HuH-7 (cell line): ENCODE measurements at places on chromosomes 7 and 10.

DNA sequence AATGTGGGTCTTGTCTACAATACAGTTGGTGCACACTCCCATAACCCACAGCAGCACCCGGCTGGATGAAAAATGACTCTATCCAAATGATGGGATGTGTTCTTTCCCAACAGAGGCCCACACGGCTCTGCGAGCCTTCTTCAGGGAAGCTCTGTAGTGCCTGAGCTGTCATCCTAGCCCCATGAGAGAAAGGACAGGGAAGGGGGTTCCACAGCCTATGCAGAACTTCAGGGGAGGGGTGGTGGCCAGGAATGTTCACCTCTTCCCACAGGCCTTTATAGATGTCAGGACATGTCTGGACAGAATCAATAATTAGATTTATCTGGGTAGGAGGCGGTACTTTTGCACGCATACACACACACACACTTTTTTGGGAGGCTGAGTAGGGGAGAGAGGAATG is 109.0 kb downstream of the JCAD start:
- no peak for DNase-seq

DNA sequence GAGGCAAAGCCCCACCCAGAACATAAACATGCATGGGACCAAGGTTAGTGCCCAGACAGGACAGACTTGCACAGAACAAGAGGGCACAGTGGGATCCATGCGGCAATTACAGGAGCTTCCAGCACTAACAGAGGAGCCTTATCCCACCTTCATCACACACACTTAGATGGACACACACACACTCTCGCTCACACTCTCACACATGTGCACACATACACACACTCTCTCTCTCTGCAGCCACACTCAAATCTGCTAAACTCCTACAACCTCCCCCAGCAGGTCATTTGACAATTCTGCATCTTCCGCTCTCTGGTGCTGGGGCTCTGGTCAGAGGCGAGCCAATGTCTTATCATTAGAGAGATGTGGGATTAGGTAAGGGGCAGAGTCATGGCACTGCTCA is 120.5 kb downstream of the UBE2H start:
- no peak for DNase-seq

GRCh38 chr10:129170812-129171211 is 296.2 kb upstream of the MGMT start:
- DNase-seq = no peak

GRCh38 chr7:36925207-36925606 is 200.9 kb upstream of the AOAH start:
- no peak for DNase-seq

GRCh38 chr7:50303335-50304128 is 984 bp upstream of the IKZF1 start:
- DNase-seq = no peak

GRCh38 chr7:36272567-36273269 is 116.9 kb upstream of the ANLN start:
- peak; percentile 48 for DNase-seq

- no peak for DNase-seq
Measured at GRCh38 chr10:61626209-61626608, 36.5 kb upstream of the CABCOCO1 start.

DNA sequence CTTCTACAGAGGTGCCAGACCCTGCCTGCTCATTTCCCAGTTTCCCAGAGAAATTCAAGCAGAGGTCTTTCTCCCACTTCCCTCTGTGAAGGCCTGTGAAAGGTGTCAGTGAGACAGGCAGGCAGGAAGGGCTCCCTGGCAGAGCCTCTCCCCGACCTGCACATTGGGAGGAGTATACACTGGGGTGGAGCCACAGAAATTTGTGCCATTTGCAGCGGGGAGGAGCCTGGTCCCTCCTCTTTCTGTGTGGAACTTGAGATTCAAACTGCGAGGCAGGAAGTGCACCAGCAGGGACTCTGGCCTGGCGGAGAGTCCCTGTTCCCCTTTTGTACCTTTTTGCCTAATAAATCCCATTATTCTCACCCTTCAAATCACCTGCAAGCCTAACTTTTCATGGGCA is 54.6 kb upstream of the OPN4 start:
- DNase-seq = no peak

GRCh38 chr7:22445853-22446252 is 54.1 kb downstream of the STEAP1B start:
- DNase-seq = no peak

GRCh38 chr7:44633254-44634186 is 27.1 kb downstream of the OGDH start:
- DNase-seq = no peak

DNA sequence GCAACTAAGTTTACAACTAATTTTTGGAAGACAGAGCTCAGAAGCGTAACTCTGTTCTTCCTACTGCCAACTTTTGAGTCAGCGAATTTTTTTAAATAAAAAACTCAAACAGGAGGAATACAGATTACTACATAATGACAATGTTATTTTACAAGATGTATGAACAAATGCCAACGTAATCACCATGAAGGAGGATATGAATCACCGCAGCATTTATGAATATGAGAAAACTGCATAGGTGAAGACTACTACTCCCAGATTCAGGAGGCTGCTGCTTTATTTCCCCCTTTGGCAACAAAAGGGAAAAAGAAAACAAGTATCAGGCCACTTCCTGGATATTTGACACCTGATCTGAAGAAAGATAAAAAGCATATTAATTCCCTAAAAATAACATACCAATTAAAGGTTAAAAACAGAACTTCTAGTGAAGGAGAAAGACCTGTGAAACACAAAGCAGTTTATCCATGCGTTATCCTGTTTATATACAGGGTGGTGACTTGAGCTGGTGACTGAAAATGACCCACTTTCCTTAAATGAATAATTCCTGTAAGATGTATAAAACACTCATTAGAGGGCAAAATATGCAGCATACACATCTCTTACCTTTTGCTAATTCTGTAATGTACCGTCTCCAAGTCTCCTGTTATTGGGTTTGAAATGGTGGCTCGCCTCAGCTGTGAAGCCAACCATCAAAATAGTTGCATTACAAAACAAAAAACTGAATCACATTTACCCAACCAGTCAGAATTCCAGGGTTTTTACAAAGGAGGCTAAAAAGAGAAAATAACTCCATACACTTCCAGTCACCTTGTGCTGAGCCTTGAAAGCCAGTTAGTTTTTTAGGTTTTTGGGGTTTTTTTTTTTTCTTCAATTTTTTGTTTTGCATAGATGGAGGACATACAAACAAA is 52.0 kb downstream of the P4HA1 start:
- no peak for DNase-seq

DNA sequence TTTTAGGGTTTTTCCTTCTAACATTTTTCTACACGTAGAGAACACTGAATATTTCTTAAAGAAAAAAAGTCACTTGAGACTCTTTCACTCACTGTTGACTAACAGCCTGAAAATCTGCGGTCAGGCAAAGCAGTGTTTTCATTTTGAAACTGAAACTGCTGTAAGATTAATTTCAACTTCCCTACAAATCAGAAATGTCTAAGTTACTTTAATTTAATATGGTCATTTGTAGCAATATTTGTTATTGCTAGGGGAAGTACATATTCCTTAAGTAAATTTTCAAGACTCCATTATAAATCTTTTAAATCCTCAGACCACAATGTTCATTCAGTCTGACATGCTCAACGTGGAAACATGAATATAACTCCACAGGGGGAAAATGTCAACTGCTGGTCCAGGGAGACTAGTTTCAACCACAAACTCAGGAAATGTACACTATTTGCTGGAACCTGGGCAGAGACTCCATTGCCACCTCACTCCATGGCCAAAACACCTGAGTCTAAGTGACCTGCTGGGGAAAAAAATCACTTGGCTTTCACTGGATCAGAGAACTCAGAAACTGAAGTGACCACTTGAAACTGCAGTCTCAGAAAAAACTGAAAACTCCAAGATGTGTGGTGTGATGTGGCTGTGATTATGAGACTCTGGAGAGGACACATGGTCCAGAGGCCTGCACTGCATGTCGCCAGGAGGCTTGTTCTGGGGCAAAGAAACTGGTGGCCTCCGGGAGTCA is 161.2 kb downstream of the TAX1BP1 start:
- no peak for DNase-seq

- no peak for DNase-seq
Measured at GRCh38 chr10:131519723-131520605, 208.4 kb upstream of the TCERG1L start.

GRCh38 chr7:99312316-99313203 is 13.1 kb upstream of the ARPC1A start:
- DNase-seq = peak; percentile 78

DNA sequence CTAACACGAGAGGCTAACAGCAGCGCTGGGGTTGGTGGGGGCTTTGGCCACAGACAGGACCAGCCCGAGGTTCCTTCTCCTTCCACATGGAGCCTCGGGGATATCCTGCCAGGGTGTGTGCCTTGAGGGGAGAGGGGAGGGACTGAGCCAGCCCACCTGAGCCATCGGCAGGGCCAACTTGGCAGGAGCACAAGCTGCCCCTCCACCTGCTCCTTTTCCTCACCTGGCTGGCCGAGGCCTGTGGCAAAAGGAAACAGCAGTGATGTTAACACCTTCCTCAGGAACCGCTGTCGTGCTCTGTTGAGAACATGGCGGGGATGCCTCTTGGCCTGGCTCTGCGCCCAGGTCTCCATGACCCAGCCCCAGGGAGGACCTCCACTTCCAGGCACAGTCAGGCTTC is 255.1 kb upstream of the PPP2R2D start:
- DNase-seq = no peak

GRCh38 chr7:22934023-22934422 is 79.9 kb downstream of the HYCC1 start:
- DNase-seq = no peak

DNA sequence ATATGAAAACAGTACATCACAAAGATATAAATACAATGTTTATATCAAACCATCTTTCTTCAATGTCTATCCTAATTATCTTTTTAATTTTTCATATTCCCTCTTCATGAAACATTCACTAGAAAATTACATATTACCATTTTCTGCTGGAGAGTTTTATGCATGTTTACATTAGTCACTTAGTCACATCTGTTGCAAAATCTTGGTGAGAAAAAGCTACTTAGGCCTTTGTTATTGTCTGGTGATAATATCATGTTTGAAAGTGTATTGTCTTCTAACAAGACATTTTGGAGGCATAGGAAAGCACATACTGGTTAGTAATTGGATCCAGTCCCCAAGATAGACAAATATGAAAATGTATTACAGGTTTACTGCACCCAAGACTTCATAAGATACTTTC is 163.6 kb downstream of the GNAI1 start:
- DNase-seq = no peak

GRCh38 chr7:128037880-128038619 is 6.8 kb upstream of the LRRC4 start:
- DNase-seq = no peak

DNA sequence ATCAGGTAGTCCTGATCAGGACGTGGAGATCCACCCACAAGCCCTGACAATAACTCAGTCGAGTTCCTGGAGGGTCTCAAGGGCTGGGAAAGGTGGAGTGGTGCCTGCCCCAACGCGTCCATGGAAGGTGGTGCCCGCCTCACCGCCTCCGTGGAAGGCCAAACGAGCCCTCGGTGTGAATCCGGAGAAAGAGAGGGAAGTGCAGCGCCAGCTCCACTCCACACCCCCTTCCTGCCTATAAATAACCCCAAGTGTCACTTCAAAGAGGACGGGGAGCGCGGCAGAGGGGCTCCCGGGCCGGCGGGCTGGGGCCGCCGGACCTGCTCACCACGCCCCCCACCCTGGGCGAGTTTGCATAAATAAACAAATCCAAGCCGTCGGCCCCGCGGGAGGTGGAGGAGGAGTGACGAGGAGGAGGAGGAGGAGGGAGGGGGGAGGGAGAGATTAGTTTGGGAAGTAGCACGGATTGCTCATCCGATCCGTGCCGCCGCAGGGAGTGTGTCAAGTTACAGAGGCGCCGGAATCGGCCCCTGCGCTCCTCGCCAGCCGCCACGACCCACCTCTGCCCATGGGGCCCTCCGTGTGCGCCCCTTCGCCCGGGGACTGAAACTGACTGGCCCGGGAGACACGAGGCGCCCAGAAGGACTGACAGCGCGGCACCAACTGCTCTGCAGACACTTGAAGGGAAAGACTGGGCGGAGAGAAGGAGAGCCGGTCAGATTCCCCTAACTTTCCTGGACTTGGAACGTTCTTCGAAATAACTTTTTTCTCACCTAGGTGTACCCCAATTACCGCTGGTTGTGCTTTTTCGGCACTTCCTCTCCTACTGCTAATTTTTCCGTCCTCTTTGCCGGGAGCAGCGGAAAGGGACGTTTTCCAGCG is at the start of gene COL13A1:
TSS of gene COL13A1 (plus strand) at position 473 of the 882 bp plus-strand sequence. CDS start 518 bp downstream, outside the sequence.
- peak; percentile 51 for DNase-seq

- DNase-seq = no peak
Measured at GRCh38 chr10:91935886-91936285, 12.3 kb downstream of the BTAF1 start.

DNA sequence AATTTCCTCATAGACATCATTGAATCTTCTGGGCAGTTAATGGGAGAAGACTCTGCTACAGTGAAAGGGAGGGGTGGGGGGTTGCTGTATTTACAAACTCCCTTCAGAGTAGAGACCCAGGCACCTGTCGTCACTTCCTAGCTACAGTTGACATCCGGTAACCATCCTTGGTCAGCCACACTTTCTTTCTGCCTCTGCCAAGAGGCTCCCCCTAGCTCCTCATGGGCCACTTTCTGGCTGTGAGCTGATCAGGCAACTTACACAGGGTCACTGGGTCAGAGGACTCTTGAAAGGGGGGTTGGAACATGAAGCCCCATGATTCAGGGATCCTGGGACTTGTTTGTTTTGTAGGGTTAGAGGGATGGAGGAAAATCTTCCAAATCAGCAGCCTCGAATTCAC is 1.2 kb downstream of the TECPR1 start:
- no peak for DNase-seq

- no peak for DNase-seq
Measured at GRCh38 chr7:98974906-98975816, 96.8 kb downstream of the TRRAP start.

- DNase-seq = no peak
Measured at GRCh38 chr10:87532696-87533095, 28.0 kb downstream of the MINPP1 start.

DNA sequence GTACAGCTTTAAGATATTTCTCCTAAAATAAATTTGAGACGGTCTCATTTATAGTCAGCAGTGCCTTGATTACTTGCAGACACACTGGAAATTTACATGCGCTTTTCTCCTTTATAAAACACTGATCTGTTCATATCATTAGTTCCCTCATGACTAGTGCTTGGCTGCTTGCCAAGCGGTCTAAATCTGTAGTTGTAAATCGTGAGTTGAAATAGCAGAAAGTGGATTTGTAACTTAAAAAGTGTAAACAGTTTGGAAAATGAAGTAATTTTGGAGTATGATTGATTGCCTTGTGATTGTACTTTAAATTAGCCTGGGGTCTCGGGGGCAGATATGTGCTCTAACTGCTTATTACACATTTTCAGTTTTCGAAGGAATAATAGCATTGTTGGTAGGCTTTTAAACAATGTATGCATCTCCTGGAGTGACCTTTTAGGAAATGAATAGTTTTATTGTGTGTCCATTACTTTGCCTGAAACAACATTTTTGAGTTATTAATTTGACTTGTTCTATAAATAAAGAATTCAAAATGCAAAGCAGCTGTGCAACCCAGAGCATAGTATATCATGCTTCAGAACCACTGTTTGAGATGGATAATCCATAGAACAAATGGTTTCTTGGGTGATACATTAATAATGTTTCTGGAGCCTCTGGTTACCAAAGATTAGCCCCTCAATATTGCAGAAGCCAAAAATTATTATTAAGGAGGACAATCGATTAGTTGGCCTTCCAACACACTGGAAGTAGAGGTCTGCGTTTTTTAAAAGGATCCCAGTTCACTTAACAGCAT is 73.3 kb downstream of the ARID5B start:
- DNase-seq = no peak
